ENCODE measurements at places on chromosomes 1 and 21.

- DNase-seq: no peak
Measured at GRCh38 chr21:38917043-38917774, 111.5 kb downstream of the ETS2 start.

DNA sequence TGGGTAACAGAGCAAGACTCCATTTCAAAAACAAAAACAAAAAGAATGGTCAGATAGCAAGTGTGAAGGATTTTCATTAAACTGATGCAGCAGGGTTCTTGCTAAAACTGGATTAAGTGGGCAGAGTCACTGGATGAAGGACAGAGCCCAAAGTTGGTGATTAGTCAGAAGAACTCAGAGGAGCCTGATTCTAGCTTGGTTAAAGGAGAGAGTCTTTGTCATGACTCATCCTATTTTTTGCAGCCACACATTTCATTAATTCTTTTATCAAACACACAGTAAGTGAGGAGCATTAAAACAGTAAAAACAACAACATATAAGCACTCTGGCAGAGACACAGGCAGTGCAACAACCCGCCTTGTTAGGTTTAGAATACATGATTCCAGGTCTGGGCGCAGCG, 56.0 kb upstream of the EDARADD start:
- no peak for DNase-seq

DNA sequence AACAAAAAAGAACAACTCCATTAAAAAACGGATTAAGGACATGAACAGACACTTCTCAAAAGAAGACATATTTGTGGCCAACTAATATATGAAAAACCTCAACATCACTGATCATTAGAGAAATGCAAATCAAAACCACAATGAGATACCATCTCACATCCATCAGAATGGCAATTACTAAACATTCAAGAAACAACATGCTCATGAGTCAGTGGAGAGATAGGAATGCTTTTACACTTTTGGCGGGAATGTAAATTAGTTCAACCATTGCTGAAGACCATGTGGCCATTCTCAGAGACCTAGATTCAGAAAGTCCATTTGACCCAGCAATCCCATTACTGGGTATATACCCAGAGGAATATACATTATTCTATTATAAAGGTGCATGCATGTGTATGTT, 1442.6 kb upstream of the B3GALT2 start:
- no peak for DNase-seq

GRCh38 chr1:115123116-115123515, 33.8 kb upstream of the TSPAN2 start:
- no peak for DNase-seq

GRCh38 chr1:230750576-230750975, 3.4 kb downstream of the CAPN9 start:
- no peak for DNase-seq

- no peak for DNase-seq
Measured at GRCh38 chr21:36908260-36908908, 58.1 kb downstream of the HLCS start.
